NCI-H1105 (cell line): ENCODE measurements at places on chromosomes 16 and 17.

DNA sequence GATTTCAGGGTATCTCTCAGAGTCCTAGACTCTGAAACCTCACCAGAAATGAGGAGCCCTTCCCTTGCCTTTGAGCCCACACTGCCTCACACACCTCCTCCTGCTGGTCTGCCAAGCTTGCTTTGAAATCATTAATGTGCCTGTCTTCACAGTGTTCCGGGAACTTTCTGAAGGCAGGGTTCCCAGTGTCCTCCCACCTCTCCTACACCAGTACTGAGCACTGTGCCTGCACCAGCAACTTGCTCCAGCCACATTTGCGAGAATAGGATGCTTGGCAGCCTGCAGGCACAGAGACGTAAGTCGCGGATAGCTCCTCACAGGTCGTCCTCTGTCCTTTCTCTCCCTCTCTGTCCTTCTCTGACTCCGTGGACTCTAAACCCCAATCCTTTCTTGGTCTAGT, 408.4 kb upstream of the EEF2KMT start:
- no peak for DNase-seq

DNA sequence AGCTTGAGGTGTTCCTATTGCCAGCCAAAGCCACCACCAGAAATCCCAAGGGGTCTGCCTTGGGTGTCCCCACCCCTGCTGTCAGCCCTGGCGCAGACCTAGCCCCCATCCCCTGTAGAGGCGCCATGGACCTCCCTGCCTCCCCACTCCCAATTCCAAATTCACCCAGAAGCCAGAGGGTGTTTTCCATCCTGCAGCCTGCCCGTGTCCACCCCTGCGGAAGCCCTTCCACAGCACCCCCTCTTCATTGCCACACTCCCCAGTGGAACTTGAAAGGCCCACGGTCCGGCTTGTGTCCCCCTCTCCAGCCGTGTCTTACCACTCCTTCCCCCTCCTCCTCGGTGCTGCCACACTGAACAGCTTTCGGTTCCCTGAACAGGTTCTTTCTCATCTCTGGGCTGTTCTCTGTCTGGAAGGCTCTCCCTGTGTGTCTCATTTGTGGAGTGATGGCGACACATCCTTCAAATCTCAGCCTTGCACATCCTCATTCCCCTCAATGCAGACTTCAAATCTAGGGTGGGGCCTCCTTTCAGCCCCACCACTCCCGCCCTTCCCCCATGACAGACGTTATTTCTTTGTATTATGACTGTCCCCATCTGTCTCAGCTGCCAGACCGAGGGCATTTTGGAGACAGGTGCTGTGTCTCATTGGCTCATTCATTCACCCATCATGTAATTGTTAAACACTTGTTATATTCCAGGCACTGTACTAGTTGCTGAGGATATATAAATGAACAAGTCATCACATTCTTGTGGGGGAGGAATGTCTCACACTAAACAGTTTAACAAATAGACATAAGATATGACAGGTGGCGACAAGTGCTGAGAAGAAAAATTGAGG, 36.3 kb downstream of the ADGRG5 start:
- no peak for DNase-seq

DNA sequence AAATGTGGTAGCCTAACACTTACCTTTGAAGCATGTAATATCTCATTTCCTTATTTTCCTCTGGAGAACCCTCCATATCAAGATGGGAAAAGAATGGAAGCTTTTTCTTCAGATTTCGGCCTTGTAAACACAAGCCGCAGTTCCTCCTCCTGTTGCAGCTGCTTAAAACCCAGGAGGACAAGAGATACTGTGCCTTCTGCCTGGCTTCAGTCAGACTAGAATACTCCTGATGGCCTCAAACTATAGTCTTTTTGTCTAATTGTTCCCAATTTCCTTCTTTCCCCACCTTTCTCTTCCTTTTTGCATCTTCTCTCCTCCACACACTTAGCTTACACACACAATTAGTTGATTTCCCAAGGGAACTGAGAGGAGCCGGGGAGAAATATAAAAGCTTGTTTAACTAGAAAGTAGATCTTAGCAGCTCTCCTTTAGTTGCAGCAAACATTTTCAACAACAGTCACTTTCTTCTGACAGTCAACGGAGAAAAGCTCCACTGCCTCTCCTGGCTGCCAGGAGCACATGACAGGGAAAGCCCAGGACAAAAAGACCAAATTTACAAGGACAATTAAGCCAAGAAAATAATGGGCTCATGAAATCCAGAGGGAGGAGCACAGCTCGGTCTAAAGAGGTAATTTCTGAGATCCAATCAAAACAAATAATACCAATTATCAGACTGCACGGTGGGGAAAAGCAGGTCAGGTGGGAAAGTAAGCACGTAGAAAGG, 76.4 kb upstream of the C17orf78 start:
- peak; percentile 58 for DNase-seq

DNA sequence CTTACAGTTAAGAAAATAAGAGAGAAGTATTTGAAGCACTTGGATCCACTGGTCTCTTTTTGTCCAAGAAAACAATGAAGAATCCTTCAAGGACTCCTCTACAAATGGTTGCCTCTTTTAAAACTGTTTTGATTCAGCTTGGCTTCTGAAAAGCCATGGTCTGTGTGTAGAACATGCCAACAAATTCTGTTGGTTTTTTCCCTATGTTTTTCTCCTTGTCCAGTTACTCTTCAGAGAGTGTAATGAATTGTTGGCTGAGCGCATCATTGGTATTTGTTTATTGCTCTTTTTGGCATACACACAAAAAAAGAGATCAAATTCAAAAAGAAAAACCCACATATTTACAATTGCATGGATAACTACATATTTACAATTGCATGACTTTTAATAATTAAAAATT, at the start of gene ABCA10:
Gene ABCA10 (minus strand): TSS at position 249 of the 400 bp plus-strand sequence. CDS start 3,466 bp downstream, outside the sequence.
- no peak for DNase-seq

DNA sequence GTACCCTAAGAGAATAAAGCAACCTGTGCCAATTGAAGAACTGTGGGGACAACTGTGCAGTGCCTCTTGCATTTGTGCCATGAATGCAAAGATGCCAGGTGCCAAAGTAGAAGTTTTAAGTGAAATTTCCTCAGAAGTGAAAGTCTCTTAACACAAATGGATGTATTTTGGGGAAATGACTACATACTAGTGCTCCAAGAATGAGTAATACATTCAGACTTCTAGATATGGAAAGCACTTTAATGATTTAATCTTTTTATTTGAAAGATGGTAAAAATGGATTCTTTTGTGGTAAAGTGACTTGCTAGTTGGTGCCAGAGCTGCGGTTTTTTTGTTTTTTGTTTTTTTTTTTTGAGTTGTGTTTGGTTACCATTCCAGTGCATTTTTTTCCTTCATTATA, 15.0 kb downstream of the UTP18 start:
- DNase-seq = no peak

GRCh38 chr16:4159726-4160125, 43.5 kb upstream of the ADCY9 start:
- DNase-seq = no peak

- no peak for DNase-seq
Observed at GRCh38 chr16:12793120-12793864, 10.4 kb downstream of the CPPED1 start.

GRCh38 chr17:63646488-63646806, 24.2 kb downstream of the MAP3K3 start:
- no peak for DNase-seq

- no peak for DNase-seq
Observed at GRCh38 chr16:68235108-68235886, 630 bp downstream of the ESRP2 start.

DNA sequence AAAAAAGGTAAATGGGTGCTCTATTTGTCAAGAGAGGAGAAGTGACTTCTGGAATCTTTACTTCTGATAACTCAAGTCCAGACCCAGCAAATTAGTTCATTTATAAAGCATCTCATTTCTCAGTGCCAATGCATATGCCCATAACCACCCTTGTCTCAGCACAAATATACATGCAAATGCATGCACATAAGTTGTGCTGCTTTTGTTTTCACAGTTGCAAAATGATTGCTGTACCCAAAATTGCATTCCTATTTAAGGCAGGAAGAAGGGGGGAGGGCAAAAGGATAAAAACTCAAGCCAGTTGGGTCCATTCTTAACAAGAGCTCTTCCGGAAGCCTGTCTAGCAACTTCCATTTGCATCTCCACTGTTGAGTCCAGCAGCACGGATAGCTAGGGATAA, 61.3 kb upstream of the FAM20A start:
- no peak for DNase-seq

DNA sequence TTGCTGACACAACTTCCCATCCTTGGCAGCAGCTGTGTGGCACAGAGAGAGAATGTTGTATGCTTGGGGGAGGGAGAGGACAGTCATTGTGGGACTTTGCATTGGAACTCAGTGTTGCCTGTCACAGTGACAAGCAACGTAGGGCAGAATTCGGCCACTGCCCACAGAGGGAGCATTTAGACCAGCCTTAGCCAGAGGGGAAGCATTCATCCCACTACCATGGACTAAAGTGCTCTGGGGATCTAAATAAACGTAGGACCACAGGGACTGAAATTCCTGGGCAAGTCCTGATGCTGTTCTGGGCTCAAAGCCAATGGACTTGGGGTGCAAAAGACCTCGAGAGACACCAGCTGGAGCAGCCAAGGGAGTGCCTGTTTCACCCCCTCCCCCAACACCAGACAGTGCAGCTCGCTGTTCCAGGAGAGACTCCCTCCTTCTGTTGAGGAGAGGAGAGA, 44.9 kb downstream of the ABCA8 start:
- DNase-seq = peak; percentile 19

DNA sequence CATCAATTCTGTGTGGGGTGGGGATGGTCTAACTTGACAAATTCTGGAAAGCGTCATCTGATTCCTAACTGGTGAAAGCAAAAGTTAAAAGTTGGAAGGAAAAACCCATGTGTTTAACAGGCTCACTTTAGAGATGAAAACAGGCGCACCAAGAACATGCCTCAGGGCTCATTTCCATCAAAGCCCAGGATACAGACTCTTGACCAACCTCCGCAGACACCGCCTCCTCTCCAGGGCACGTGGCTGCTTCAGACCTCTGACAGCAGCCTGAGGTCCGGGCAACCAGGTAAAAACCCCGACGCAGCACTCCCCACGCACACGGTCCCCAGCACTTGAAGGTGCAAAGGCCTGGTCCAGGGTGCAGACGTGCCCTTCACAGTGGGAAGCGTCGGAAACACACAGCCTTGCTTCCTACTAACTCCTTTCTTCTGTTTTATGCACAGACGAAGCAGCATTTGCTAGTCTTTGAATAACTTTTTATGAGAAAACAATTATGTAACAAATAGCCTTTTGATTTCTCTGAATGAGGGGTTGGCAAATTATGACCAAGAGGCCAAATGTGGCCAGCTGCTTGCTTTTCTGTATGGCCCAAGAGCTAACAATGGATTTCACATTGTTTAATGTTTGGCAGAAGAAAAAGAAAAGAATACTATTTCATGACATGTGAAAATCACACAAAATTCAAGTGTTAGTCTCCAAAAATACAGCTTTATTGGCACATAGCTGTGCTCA, 44.2 kb upstream of the TRAP1 start:
- DNase-seq = no peak

GRCh38 chr16:4591706-4592470, 22.8 kb downstream of the UBALD1 start:
- DNase-seq = no peak

- DNase-seq = no peak
Observed at GRCh38 chr17:1002412-1002753, 5.5 kb downstream of the TIMM22 start.

GRCh38 chr16:70391881-70392481, 45.3 kb downstream of the DDX19A start:
- DNase-seq = no peak

DNA sequence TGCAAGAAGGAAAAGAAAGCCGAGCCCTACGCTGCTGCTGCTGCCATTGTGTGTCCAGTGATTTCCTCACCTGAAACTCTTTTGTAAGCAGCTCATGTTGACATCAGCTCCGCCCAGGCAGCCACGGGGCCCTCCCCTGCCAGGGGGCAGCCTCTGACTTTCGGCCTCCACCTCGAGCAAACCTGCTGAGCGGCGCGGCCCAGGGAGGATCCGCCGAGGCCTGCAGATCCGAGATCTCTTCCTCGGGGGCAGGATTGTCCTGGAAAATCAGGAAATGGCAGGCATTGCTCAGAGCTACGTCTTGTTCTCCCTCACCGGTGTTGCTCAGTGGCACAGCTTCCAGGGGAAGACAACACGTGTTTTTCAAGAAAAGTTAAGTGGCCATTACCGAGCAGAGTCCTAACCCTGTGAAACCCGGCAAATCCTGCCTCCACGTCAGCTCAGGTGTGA, 35.6 kb upstream of the ZNF750 start:
- no peak for DNase-seq

DNA sequence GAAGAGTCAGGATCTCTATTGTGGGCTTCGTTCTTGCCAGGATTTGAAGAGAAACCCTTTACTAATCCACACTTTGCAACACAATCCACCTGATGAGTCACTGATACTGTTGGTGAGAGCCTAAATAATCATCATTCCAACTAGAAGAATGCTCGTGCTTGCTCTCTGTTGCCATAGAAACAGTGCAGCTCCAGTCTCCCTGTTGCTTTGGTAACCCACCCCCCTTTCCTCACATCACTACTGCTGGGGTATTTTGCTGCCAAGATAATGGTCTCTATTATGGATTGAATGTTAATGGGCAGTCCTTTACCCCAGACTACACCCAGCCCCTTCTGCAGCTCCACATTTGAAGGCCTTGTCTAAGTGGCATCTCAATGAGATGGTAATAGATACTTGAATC, 190.4 kb downstream of the ABCC12 start:
- peak; percentile 98 for DNase-seq

GRCh38 chr16:58094791-58095574, 34.2 kb downstream of the CFAP20 start:
- no peak for DNase-seq

- no peak for DNase-seq
Observed at GRCh38 chr17:80598813-80599545, 54.3 kb downstream of the RPTOR start.

DNA sequence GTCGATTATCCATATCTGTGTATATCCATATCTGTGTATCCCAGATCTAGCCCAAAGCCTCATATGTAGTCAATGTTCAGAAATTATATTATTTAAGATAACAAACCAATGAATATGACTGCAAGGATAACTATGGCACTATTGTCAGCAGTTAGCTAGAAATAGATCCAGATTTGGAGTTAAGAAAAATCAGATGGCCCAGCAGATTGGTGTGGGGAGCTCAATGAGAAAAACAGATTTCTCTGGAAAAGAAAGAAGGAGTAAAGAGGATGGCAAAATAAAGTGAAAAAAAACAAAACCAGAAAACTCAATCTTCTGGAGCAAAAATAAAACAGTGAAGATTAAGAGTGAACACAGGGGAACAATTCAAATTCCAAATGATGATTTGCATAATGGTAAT, 10.6 kb upstream of the CDH8 start:
- DNase-seq = no peak

- no peak for DNase-seq
Observed at GRCh38 chr17:27985736-27986399, 56.6 kb upstream of the NLK start.

- DNase-seq = no peak
Observed at GRCh38 chr16:85947230-85948137, 48.5 kb downstream of the IRF8 start.

DNA sequence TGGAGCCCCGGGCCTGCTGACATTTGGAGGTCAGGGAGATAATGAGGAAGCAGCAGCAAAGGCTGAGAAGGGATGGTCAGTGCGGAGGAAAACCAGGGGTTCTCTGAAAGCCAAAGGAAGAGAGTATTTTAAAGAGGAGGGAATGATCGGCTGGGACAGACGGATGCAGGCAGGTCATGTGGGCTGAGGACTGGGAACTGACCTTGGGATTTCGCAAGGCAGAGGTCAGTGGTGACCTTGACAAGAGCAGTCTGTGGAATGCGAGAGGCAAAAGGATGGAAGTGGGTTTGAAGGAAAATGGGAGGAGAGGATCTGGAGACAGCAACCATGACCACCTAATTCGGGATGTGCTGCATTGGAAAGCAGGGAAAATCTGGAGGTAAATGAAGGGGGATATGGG, 10.2 kb downstream of the EFTUD2 start:
- no peak for DNase-seq

- DNase-seq = no peak
Observed at GRCh38 chr16:49970797-49971431, 54.1 kb upstream of the CNEP1R1 start.
